ENCODE measurements at places on chromosomes 7 and 10. TPM values are rescaled to one million over a fixed set of nuclear protein-coding genes. Genes with fewer than 3 reads are reported as not detected.

The OR2A5 gene
- not detected for total RNA-seq

The COBL gene
- total RNA-seq = 33.3 TPM

The DNAJC30 gene
- total RNA-seq = 3.6 TPM

The MYL7 gene
- not detected for total RNA-seq

The TMEM139 gene
- 2.9 TPM for total RNA-seq

The MYO1G gene
- 4.0 TPM for total RNA-seq

The TWIST1 gene
- total RNA-seq = 169 TPM

The DMBT1 gene
- total RNA-seq = not detected

The CASTOR2 gene
- total RNA-seq = 44.3 TPM

The SFTPA1 gene
- total RNA-seq = not detected

The HMX2 gene
- not detected for total RNA-seq

The ZNF736 gene
- 15.6 TPM for total RNA-seq

The HOXA10 gene
- 337 TPM for total RNA-seq

The C10orf143 gene
- total RNA-seq = 0.29 TPM

The GIMAP1 gene
- total RNA-seq = not detected
